LHCN-M2 (cell line): ENCODE measurements at places on chromosomes 6 and 20.

- peak; percentile 87 for DNase-seq
Measured at GRCh38 chr6:104625536-104625935, 234.2 kb downstream of the HACE1 start.

DNA sequence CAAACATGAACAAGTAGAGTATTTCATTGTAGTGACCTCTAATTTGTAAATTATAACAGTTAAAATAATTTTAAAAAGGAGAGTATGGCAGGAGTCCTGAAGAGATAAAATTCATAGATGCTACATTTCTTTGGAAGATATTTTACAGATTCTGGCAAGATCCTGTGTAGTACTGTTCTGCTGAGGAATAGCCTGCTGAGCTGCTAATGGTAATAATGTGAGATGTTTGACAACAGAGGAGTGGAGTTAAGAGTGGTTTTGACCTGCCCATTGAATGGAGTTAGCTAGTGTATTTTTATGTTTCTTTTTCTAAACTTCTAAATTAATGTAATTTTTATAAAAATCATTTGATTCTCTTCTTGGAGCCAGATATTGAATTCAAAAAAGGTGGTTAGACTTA, 11.8 kb downstream of the CLVS2 start:
- no peak for DNase-seq

- DNase-seq: no peak
Measured at GRCh38 chr6:14348389-14348788, 230.8 kb downstream of the CD83 start.

- peak; percentile 70 for DNase-seq
Measured at GRCh38 chr6:16239798-16240123, 1.4 kb downstream of the GMPR start.

DNA sequence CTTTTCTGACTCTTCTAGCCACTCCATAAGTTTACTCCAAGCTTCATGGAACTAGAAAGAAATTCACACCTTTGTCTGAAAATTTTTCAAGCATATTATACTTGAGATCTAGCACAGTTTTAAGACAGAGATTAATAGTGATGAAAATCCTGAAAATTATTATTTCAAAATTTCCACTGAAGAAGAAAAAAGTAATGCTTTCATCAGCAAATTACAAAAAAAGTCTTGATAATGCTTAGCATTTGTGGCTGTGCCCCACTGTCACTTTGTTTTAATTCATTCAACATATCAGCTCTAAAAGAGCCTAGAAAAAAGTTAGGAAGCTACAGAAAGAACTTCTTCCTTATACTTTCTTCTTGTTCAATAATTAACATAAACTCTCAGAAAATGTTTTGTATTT, 153.1 kb downstream of the DST start:
- no peak for DNase-seq

DNA sequence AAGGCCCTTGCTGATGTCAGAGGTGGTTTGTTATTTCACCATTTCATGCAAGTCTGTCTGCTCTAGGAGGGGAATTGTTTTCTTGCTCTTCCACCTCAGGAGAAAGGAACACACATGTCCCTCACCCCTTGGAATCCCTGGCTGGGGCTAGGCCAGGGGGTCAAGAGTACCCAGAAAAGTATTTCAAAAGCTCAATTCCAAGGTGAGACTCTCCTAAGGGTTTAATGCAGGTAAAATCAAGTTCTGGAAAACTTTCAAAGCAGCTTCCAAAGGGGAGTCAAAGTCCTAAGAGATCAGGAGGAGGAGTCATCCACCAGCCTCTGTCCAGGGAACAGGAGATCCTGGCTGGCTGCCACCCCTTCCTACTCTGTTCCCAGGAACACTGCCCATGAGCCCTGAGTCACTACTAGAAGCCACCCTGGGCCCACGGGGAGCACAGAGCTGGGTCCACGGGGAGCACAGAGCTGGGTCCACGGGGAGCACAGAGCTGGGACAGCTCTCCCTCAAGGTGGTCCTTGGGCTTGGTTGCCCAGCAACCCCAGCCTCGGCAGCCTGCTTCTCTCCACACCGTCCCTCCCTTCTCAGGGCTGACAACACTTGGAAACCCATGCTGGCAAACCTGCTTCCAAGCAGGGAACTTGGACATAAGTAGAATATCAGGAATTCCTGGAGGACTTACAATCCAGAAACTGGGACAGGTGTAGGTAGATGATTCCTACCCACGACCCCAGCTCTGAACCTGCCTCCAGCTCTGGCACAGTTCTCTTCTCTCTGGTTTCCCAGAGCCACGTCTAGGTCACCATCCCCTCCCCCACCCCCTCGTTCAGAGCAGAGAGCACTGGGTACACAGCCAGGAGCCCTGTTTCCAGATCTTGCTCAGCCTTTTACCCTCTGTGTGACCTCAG, 35.3 kb upstream of the CDKN1A start:
- peak; percentile 86 for DNase-seq

DNA sequence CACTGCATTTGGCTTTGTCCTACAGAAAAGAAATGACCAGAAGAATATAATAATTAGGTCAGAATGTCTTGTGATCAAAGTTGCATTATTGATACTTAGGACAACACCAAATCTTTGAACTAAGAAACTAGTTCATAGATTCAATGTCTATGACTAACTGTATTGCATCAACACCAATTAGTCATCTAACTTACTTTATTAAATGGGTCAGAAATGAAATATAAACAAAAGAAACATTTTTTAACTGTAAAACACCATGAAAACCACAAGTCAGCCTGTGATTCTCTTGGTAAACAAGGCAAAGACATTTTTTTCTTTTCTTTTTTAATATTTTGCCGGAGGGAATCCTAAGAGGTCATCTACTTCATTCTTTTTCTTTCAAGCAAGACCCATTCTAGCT, 114.1 kb upstream of the HDDC2 start:
- peak; percentile 22 for DNase-seq

DNA sequence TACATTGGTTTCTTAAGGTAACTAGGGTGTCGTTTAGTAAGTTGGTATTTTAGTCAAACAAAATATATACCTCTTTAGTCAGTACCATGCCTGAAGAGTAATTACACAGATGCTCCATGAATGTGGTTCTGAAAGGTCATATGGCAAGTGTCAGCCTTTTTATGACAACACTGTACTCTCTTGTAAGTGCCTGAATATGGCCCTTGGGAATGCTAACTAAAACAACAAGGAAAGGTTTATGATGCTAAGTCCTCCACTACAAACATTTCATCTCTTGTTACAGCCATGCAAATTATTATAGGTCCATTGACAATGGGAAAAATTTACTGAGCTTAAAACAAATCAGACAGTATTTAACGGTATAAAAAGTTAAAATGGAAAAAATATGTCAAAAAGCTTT, 39.0 kb upstream of the SUPT3H start:
- DNase-seq: peak; percentile 69

DNA sequence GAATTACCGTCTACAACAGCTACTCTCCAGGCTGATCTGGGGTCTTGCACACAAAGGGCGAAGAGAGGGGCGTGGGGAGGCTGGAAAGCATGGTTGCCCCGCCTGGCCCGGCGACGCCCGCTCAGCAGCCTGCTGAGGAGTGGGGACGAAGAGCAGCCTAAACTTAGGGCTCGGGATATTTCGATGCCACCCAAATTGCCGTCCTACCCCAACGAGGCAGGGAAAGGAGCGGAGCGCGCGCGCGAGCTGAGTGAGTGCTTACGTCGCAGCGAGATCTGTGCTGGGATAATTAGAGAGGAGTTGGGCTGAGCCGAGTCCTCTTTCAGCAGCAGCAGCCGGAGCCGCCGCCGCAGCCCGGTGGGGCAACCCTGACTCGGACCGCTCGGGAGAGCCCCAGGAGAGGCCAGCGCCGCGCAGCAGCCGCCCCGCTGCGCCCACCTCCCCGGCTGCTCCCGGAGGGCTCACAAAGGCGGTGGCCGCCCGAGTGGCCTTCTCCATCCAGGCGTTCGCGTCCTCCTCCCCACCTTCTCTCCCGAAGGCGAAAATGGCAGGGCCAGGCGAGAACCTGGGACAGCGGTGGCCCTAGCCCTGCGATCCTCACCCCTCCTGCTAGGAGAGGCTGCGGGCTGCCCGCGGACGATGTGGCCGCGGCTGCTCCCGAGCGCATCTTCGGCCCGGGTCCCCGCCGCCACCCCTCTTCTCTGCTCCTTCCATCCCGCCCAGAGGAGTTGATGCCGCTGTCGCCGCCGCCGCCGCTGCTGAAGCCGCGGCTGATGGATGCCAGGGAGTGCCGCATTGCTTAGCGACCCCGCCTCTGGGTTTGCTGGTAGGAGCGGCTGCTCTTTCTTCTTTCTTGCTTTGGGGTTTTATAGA, at the start of gene CLVS2:
TSS of gene CLVS2 (plus strand) at position 315 of the 873 bp plus-strand sequence. CDS start 1,543 bp downstream, outside the sequence.
- peak; percentile 10 for DNase-seq

GRCh38 chr6:147222160-147222838, 18.1 kb downstream of the STXBP5 start:
- DNase-seq: peak; percentile 28

GRCh38 chr6:4802312-4802935, 26.2 kb downstream of the CDYL start:
- no peak for DNase-seq

GRCh38 chr6:111957623-111958315, 84.5 kb upstream of the FYN start:
- DNase-seq: no peak

- no peak for DNase-seq
Measured at GRCh38 chr6:10250655-10251220, 164.1 kb downstream of the TFAP2A start.

DNA sequence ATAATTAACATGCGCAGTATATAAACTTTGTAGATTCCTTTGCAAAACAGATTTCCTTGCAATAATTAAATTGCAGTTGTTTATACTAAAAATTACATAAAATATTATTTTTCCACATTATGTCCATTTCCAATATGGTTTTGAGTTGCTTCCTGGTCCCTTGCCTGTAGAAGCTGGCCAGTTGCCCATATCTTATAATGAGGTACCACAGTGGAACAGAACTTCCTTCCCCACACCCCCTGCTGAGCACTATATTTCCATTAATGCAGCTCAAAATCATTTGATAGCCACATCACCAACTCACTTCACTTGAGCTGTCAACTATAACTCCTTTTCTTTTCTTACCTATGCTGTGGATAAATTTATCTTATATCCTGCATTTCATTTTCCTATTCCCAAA, 194.6 kb downstream of the DST start:
- DNase-seq: no peak

DNA sequence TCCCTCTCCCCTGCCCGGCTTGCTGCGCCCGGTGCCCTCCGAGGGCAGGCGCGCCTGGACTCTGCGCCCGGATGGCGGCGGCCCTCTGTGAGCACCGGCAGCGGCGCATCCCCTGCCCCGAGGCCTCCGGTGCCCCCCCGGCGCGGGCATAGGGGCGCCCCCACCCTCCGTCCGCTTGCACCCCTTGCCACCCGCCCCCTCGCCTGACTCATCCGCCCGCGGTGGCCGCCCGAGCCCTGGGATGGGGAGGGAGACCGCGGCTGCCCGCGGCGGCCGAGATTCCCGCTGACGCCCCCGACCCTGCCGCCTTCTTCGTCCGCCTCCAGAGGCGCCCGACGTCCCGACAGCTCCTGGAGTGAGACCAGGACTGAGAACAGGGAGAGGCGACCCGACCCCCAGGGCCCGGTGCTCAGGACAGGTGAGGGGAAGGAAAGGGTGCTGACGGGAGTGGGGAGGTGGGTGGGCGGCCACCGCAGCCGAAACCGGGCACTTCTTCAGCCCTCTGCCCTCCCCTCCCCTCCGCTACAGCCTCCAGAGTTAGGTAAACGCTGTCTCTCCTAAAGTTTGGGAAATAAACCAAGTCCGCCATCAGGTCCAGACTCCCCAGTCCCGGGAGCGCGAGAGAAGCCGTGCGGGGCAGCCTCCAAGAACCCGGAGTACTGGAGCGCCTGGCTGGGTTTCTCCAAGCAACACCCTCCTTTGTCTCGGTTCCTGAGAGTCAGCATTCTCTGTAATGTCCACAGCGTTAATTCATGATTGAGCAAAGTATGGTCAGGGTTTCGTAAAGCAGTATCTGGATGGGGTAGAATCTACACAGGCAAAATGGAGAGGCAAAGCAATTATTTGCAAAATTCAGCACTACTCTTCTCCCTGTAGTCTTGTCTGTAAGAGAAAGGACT, 539 bp downstream of the TMEM200A start:
- DNase-seq: no peak

- no peak for DNase-seq
Measured at GRCh38 chr20:17626217-17627007, 55.6 kb downstream of the RRBP1 start.

- DNase-seq: no peak
Measured at GRCh38 chr20:60087563-60088105, 129.4 kb downstream of the CDH26 start.

DNA sequence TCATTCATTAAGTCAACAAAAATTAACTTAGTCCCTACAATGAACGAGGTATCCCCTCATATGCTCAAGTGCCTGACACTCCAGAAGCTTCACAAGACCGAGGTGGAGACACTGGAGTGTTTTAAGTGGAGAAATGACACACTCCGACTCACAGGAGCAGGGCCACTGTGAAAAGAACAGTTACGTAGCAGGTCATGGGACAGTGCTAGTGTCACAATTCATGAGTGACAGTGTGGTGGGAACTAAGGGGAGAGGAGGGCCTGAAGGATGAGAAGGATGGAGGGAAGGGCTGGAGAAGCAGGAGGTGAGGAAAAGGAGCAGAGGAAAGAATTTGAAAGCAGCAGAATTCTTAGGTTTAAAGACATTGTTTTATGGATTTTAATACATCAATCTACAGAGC, 1.3 kb upstream of the HLA-A start:
- peak; percentile 55 for DNase-seq

DNA sequence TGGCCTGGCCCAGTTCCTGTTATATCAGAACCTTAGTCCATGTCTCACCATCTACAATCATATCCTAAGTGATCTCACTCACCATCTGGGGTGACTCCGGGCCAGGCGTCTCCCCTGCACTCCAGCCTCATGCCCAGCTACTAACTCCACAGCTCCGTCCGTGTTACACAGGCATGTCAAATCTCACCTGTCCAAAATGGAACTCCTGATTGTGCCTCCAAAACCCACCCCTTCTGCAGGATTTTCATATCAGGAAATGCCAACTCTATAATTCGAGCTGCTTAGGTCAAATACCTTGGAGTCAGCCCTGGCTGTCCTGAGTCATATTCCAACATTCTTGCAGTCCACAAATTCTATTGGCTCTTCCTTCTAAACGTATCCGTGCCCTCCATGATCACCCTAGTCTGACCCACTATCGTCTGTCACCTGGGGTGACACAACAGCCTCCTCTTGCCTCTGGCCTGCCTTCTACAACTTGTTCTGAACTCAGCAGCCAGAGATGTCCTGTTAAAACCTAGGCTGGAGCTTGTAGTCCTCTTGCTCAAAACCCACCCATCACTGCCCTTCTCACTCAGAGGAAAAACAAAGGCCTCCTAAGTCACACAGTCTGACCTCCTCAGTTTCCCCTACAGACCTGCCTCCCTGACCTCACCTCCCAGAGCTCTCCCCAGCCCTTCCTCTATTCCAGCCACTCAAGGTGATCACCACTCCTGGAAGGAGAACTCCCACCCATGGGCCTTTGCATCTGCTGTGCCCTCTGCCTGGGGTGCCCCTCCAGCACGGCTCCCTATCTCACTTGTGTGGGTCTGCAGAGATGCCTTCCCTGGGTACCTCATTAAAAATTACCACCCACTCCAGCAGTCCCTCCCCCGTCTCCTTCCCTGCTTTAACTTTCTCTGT, 85.3 kb upstream of the SIRPA start:
- peak; percentile 66 for DNase-seq

GRCh38 chr6:85983032-85983659, 340.5 kb upstream of the SYNCRIP start:
- DNase-seq: no peak
